EH (cell line): ENCODE measurements at places on chromosomes 7 and 10.

DNA sequence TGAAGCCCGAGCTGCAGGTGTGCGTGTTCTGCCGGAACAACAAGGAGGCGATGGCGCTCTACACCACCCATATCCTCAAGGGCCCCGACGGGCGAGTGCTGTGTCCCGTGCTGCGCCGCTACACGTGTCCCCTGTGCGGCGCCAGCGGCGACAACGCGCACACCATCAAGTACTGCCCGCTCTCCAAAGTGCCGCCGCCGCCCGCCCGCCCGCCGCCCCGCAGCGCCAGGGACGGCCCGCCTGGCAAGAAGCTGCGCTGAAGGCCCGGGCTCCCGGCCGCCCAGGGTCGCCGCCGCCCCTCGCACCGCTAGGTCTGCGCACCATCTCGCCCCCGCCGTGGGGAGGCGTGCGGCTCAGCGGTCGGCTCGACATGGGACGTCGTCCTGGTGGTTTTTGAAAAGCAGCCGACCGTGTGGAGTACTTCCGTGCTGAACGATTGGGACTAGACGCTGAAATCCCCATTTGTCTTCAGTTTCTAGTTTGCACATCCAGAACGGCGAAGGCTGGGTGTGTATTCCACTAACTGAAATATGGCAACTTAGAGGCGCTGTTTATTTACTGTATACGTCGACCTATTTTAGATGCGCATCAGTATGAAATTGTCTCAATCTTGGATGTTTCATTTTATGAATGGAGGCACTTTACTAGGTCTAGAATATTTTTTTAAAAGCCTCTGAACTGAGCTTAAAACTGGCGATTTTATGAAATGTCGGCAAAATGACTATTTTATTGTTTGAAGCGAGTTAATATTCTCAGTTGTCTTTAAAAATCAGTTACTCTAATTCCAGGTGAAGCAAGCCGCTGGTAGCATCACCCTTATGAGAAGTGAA is 1.1 kb downstream of the NANOS1 start:
- DNase-seq, result peak; percentile 53

DNA sequence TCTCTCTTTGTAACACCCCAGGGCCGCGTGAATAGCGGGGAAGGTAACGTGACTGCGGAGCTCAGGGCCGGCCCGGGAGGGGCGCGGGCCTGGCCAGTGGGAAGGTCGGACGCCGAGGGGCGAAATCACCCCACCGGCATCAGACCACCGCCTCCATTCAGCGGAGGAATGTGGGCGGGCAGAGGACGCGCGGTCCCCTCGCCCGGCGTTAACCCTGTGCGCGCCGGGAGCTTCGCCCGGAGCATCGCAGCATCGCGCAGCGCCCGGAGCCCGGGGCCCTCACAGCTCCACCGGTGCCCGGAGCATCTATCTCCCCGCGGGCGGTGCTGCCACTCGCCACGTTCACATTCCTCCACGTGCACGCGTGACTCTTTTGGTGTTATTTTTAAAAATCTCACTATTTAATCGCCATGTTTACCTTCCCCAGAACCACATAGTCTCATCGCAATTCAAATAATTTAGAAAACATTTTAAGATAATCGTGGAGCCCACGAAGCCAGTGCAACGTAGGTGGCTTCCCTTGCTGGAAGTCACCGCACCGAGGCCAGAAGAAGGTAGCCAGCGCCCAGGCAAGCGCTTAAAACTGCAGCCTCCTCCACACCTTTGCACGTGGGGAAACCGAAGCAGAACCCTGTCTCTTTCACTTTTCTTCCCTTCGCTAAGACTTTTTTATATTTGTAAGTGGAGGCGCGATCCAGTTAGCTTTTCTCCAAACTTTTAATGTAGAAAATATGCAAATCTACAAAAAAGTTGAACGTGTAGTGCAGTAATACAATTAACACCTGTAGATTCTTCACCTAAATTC is 21.8 kb downstream of the FGFBP3 start:
- DNase-seq, result peak; percentile 20

- no peak for DNase-seq
Observed at GRCh38 chr7:151834271-151835035, 42.5 kb downstream of the PRKAG2 start.

- DNase-seq, result peak; percentile 32
Observed at GRCh38 chr7:2281541-2281940, 32.7 kb downstream of the SNX8 start.

GRCh38 chr7:96833676-96834453 is 124.2 kb upstream of the SEM1 start:
- no peak for DNase-seq
